Vein endothelial cell (primary cell): ENCODE measurements at places on chromosomes 7 and 10. TPM values are rescaled to one million over a fixed set of nuclear protein-coding genes. Genes with fewer than 3 reads are reported as not detected.

Gene ST8SIA6
- total RNA-seq: 2.0 and 8.5 TPM in 2 replicates

Gene DNAJC2
- 18.9 and 32.3 TPM in 2 replicates for total RNA-seq

Gene ARHGEF35
- total RNA-seq: under 0.01 and 0.19 TPM in 2 replicates

Gene ABCC2
- total RNA-seq: 0.65 and 0.86 TPM in 2 replicates

Gene GPR22
- total RNA-seq: under 0.01 TPM in 1 of 2 replicates, not detected in the other

Gene RNF32
- total RNA-seq: under 0.01 TPM in 1 of 2 replicates, not detected in the other

Gene GIMAP7
- total RNA-seq: 25.2 and 31.6 TPM in 2 replicates

Gene POLR2J2
- 5.3 and 8.5 TPM in 2 replicates for total RNA-seq

Gene BTBD16
- total RNA-seq: not detected in 2 replicates

Gene HTR5A
- total RNA-seq: not detected in 2 replicates

Gene CRTAC1
- 1.3 and 3.4 TPM in 2 replicates for total RNA-seq

Gene PROSER2
- 10.0 and 11.8 TPM in 2 replicates for total RNA-seq

Gene SLC26A3
- not detected in 2 replicates for total RNA-seq

Gene STMP1
- total RNA-seq: 10.8 and 11.1 TPM in 2 replicates

Gene R3HCC1L
- 11.4 and 13.1 TPM in 2 replicates for total RNA-seq

Gene CRYGN
- not detected in 2 replicates for total RNA-seq

Gene COL26A1
- not detected in 2 replicates for total RNA-seq

Gene CPVL
- 0.48 TPM in 1 of 2 replicates, not detected in the other for total RNA-seq

Gene NPSR1
- not detected in 2 replicates for total RNA-seq

Gene DKK1
- total RNA-seq: 81.9 and 83.0 TPM in 2 replicates

Gene NKX2-3
- total RNA-seq: not detected in 2 replicates

Gene AKR1E2
- total RNA-seq: 7.2 and 15.7 TPM in 2 replicates

Gene ANKRD26
- total RNA-seq: 8.2 and 9.6 TPM in 2 replicates

Gene PDE6C
- not detected in 2 replicates for total RNA-seq

Gene SUN1
- total RNA-seq: 113 and 234 TPM in 2 replicates

Gene SOSTDC1
- total RNA-seq: not detected in 2 replicates

Gene SLC18A3
- not detected in 2 replicates for total RNA-seq

Gene OR2A1
- total RNA-seq: not detected in 2 replicates

Gene RARRES2
- total RNA-seq: not detected in 2 replicates

Gene TTYH3
- 69.5 and 86.9 TPM in 2 replicates for total RNA-seq

Gene LLCFC1
- total RNA-seq: not detected in 2 replicates

Gene DYDC1
- total RNA-seq: not detected in 2 replicates

Gene HOXA13
- not detected in 2 replicates for total RNA-seq

Gene H2BK1
- total RNA-seq: not detected in 2 replicates

Gene ACTR1A
- 197 and 213 TPM in 2 replicates for total RNA-seq

Gene UTF1
- total RNA-seq: not detected in 2 replicates

Gene CYP2C19
- total RNA-seq: not detected in 2 replicates

Gene STAG3
- 0.48 and 2.0 TPM in 2 replicates for total RNA-seq
